ENCODE measurements at places on chromosomes 7 and 10.

DNA sequence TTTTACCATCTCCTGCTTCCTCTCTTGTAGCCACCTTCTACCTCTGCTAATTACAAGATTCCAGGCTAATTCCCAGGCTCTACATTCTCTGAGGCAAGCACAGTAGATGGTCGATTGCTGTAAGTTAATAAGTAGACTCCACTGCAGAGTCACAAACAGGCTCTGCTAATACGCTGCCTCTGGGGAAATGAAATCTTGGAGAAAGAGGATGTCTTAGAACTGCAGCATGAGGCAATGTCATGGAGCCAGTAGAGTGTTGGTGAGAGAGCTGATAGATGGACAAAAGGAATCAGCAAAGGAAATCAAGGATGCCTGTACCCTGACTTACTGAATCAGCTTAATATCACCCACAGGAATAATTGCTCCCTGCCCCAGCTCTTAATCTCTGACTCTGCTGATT, 1260.3 kb downstream of the XPNPEP1 start:
- DNase-seq, result no peak

DNA sequence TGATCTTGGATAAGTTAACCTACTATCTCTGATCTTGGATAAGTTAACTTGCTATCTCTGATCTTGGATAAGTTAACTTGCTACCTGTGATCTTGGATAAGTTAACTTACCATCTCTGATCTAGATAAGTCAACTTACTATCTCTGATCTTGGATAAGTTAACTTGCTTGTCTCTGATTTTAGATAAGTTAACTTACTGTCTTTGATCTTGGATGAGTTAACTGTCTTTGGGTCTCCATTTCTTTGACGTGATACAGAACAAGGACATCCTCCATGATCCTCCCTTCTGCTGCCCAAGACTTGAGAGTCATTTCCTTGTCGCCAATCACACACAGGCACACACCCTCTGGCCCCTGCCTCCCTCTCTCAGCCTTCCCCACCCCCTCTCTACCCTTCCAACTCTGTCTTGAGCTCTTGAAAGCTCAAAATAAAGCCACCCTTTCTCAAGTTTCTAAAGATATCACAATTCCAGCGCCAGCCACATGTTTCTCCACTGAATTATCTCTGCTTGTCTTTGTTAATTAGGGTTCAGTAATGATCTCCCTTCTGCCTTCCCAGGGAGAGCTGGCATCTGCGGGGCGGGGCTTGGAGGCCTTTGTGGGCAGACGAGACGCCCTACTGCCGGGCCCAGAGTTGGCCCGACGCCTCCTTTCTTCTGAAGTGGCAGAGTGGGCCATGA, 85.1 kb upstream of the GTF2I start:
- DNase-seq, result no peak

DNA sequence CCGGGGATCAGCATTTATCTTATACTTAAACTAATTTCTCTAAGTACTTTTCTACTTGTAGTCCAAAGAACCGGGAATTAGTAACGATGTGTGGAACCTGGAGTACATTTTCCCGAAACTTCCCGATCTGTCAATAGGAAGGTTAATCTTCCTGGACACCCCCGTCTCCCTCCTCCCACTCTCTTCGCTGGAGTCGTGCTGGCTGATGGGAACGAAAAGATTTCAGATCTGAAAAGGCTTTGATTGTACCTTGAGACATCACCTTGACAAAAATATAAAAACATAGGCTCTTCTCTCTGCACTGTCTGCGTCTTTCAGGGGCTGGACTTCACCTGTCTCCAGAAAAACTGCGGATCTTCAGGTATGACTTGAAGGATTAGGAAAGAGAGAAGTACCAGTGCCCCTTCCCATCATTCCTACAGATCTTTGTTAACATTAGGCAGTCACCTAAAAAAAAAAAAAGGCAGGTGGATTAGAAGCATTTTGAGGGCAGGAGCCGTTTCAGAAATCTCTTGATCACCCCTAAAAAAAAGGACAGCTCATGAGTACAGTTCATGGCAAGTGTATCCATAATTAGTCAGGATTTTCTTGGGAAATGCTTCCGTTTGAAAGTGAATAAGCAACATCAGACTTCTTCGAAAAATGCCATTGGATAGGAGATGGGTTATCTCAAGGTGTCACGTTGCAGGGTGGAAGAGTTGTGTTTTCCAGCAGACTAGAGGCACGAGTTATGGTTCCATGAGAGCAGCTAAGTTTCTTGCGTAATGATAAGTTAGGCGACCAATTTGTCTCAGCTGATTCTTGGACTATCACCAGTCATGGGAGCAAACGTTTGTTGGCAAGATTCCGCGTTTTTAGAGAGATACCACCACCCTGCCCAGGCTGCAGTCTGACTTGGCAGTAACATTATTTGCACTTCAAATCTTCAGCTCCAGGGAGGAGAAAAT, 7.8 kb upstream of the BAMBI start:
- DNase-seq, result no peak

DNA sequence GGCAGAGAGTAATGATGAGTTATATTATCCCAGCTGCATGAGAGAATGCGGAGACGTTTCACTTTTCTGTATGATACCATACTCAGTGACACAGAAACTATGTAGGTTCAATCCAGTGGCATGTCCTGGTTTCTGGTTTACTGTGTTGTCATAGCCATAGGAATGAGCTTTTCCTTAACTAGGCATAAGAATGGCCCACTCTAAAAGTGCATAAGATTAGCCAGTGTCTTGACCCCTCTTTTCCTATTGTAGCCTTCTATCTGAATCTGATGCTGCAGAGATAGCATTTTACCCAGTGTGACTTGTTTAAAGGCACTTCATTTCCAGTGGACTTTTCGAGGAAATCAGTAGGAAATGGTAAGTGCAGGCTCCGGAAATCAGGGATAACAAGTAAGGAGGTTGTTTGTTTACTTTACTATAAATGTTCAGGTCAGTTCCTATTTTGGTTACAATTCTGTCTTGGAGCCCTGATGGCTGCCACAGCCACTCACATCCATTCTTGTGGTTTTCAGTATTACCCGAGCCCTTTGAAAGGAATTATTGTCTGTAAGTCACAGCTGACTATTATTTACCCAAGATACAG, 70.5 kb downstream of the SEMA3A start:
- DNase-seq, result peak; percentile 15

- peak; percentile 96 for DNase-seq
Measured at GRCh38 chr7:23470330-23471105, at the start of gene IGF2BP3. Gene IGF2BP3, minus strand, starts transcription at chr7:23470491. Its CDS starts 381 bp downstream, at chr7:23470110.

DNA sequence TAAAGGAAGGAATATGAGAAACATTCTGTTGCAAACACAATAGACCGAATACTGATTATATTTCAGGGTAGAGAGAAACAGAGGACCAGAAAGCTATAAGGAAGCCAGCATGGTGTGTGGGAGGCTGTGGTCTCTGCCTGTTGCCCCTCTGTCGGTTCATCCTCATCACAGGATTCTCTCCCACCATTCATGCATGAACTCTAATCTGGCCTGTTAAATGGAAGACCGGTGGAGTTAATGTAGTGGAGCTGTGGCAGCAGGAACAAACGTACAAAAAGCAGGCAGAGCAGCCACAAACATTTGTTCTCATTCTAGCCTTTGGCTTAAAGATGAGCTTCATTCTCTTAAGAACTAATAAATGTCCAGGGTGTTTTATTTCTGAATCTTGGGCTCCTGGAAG, 902.4 kb downstream of the LRMDA start:
- no peak for DNase-seq

DNA sequence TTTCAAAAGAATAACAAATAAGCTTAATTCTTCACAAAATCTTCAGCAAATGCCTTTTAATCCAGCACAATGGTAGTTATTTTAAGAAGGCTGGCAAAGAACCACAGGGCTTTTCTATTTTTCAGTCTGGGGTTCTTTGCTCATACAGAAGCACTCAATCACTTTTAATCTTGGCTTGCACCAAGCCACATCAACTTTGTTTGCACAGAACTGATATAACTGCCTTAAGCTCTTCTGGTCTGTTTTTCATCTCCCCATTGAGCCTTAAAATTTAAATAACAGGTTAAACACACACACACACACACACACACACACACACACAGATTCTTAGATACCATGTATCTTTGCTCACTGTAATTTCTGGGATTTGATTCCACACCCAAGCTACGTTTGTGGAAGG, 377.0 kb downstream of the GATA3 start:
- DNase-seq, result no peak

DNA sequence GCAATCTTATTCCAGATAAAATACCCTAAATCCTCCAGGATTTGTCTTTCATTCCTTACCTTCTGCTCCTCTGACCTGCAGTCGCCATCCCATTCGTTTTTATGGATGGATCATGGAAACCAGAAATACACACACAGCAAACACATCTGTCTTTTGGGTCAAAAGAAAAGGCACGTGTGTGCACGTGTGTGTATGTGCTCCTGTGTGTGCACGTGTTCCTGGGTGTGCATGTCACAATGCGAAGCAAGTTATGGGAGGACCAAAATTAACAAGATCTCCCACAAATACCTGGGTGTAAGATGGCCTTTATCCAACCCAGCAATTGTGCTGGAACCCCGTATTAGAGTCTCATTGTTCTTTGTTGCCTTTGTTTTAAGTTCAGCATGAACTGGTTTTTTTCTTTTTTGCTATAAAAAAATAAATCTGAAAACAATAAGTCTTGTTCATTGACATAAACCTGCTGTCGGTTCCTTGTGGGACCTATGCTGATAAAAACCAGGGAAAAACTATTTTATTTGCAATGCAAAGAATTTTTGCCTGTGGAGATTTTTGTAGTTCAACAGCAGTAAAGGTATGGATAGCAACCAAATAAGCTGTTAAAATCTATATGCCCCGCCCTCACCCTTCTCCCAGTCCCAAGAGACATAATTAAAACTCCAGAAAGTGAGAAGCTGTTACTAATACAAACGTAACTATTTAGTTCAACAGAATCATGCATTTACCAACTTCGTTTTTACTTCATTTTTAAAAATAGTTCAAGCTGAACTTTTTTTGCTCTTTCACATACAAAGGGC, 229.6 kb downstream of the CREB5 start:
- no peak for DNase-seq

- no peak for DNase-seq
Measured at GRCh38 chr10:50607356-50607925, 16.3 kb downstream of the SGMS1 start.

GRCh38 chr7:42914009-42914408, 2.1 kb upstream of the C7orf25 start:
- no peak for DNase-seq

GRCh38 chr10:20712774-20713173, 184.3 kb downstream of the NEBL start:
- no peak for DNase-seq

DNA sequence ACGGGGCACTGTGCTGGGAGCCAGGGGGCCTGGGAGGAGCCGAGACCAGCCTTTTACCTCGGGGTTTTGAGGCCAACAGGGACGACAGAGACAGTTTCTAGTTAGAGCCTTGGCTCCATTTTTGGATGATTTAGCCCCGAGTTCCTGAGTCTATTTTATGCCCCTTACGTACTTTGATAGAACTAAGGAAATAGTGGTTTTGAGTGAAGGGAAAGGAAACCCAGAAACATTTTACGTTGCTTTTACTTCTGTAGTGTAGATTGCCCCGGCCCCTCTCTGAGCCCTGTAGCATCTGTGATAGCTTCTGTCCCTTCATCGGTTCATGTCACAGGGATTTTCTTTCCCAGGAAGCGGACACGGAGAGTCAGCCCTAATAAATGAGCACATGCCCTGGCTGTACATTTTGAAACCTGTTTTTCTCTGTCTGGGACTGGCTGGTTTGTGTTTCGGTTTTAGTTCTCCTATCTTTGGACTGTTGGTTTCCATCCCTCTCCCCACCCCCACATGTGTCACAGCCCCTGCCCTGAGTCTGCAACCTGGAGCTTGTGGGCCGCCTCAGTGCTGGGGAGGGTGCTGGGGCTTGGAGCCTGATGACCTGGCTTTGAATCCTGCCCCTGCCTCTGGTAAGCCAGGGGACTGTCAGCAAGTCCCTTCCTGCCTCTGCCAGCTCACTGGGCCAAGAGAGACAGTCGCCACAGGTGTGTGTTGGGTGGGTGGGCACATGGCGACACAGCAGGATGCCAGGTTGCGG, 6.9 kb upstream of the ORAI2 start:
- no peak for DNase-seq

- DNase-seq, result peak; percentile 64
Measured at GRCh38 chr7:8063706-8064297, 95.2 kb downstream of the GLCCI1 start.

DNA sequence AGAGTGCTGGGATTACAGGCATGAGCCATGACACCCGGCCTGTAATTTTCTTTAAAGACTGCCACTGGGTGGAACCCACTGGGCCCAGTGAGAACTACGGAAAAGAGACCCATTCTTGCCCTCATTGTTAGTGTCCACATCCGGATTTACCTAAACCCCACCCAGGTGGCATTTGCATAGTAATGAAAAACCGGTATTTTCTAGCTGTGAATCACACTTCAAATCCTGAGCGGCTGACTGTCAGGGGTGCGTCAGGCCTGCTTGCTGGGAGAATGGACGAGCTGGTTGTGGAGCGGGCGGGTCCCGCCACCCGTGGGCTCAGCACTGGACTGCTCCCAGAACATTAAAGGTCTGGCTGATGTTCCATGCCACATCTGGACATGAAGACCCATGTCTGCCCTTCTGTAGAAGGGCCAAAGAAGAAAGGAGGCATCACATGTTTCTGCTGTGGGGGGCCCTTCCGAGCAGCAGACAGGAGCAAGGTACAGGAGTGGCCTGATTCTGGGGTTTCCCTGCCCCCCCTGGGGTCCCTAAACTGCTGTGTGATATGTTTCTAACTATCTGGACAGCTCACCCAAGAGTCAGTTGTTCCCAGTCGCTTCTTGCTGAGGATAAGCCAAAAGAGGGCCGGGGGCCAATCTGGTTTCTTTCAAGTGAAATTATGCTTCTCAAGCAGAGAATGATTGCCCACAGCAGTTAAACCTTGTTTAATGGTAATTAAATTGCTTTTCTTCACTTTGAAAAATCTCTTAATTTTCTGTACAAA, 46.4 kb downstream of the KIAA1217 start:
- DNase-seq, result peak; percentile 90

- no peak for DNase-seq
Measured at GRCh38 chr10:25382029-25382810, 207.4 kb downstream of the GPR158 start.

GRCh38 chr7:70728872-70729552, 402.9 kb upstream of the GALNT17 start:
- no peak for DNase-seq

GRCh38 chr10:102669206-102670064, 25.2 kb downstream of the TRIM8 start:
- no peak for DNase-seq

- DNase-seq, result no peak
Measured at GRCh38 chr7:91127959-91128358, 136.3 kb upstream of the FZD1 start.

DNA sequence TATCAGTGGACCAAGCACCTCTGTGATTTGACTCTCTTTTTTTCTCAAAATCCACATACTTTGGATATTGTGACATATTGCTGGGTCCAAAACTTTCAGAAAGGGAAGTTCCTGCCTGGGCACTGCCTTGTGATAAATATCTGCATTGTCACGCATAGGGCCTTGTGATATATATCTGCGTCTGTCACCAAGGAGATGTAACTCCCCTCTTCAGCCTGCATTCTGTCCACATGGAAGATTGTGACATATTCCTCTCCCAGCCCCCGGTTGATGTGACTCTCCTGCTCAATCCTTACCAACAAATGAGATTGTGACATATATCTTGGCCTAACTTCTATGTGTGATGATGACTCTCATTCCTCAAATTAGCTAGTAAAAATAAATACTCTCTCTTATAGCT, 25.4 kb upstream of the ZNF107 start:
- no peak for DNase-seq
